ENCODE measurements at places on chromosomes 6 and 20.

GRCh38 chr20:62064770-62065673 is 659 bp downstream of the TAF4 start:
- no peak for DNase-seq

GRCh38 chr20:53929974-53930650 is 140.3 kb downstream of the BCAS1 start:
- no peak for DNase-seq

DNA sequence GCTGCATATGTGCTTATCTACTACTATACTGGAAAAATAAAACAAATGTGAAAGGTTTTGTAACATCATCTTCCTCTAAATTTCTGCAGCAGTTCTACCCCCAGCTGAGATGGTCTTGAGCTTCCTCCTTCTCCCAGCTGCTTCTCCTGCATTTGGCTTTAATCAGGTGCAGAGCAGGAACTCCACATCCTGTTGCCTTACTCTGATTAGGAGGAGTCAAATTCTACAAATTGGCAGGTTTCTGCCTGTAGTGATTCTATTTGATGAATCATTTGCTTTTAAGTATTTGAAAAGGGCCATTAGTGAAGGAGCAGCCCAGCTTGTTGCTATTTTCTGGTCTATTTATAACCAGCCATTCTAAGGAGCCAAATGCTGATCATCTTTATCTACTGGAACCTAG is 224.5 kb downstream of the GMDS start:
- DNase-seq, result no peak

- DNase-seq, result no peak
These were observed 64.7 kb downstream of the PKHD1 start for GRCh38 chr6:52022675-52023074.

- no peak for DNase-seq
These were observed 11.0 kb upstream of the HINT3 start for GRCh38 chr6:125945378-125946141.

DNA sequence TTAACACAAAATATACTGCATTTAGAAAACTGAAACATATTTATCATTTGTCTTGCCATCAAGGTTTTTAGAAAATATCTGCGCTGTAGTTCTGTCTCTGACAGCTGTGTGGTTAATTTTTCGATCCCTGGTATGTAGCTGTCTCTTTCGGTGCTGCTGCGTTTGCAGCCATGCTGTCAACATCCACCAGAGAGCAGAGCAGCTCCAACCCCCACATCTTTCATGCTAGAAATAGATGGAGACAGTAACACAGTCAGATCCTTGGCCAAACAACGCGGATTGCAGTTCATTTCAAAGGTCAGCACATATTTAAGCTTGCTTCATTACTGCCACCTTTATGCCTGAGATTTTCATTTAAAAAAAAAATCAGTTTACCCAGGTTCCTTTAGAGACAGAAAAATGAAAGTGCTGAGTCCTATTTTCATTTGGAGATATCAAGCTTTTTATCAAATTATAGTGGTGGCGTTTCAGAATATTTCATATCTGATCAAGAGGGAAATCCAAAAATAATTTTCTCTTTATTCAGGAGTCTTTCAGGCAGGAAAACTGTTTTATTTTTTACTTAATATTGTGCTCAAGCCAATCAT is 157.7 kb upstream of the MMS22L start:
- peak; percentile 59 for DNase-seq

DNA sequence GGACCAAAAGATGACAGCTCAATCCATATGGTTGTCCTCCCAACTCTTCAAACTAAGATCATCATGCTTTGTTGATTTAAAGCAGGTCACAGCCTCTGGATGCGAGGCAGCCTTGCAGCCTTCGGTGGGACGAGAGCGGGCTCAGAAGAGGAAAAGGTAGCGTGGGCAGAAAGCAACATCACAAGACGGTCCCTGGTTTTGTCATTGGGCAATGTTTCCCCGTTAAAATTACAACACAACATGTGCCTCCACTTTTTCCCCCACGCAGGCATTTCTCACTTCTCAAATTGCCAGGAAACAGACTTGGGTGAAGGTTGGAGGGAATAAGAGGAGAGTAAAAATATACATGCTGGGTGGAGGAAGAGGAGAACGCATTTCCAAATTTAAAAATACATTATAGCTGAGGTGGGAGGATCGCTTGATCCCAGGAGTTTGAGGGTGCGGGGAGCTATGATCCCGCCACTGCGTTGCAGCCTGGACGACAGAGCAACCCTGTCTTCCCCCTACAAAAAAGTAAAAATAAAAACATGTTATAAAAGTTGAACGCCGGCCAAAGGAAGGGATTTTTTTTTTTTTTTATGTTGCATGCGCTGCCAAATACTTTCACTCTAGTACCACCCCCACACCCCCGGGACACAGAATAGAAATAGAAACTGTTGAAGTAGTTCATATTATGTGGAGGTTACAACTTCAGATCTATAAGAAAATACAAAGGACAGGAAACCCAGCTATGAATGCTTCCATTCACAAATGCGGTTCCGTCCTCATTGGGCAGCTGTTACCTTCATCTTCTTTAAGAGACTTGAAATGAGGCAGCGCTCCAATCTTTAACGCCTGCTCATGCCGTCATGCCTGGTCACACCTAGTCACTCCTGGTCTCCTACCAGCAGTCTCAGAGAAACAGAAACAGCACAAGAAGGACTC is 13.9 kb upstream of the NAA20 start:
- no peak for DNase-seq

DNA sequence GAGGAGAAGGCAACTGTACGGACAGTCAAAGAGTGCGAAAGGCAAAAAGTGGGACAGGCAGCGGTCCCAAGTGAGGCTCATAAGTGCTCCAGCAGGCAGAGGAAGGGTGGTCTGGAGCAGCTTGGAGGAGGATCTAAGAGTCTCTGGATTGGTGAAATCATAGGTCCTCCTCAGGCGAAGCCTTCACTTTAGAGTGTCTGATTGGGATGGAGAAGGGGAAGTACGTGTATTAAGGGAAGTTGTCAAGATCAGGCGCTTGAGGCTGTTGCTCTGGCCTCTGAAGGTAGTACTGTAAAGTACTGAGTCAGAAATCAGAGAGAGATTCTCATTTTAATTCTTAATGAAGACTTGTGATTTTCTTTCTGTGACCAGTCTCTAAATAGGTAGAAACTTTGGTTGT is 185.6 kb downstream of the KIF16B start:
- no peak for DNase-seq

- DNase-seq, result no peak
These were observed 237.5 kb downstream of the CDC5L start for GRCh38 chr6:44624936-44625573.

- no peak for DNase-seq
These were observed 95.8 kb downstream of the TMEM242 start for GRCh38 chr6:157227202-157228166.

- peak; percentile 12 for DNase-seq
These were observed 15.2 kb upstream of the ZNF335 start for GRCh38 chr20:45987108-45987780.
